ENCODE measurements at places on chromosomes 13 and 19.

- H3K4me3 ChIP-seq, result peak overlapping the region; percentile 68
- DNase-seq, result peak; percentile 27
- H3K27me3 ChIP-seq, result no peaks in the 10 kb centered on the region
- H3K36me3 ChIP-seq, result no peaks in the 10 kb centered on the region
- peak overlapping the region; percentile 89 for H3K27ac ChIP-seq
Measured at GRCh38 chr13:76992548-76993001, 694 bp downstream of the CLN5 start.

GRCh38 chr13:69202996-69203395, 904.6 kb upstream of the ATXN8OS start:
- H3K27me3 ChIP-seq, result no peaks in the 10 kb centered on the region
- no peak for DNase-seq
- no peaks in the 10 kb centered on the region for H3K36me3 ChIP-seq
- no peak overlapping the region for H3K4me3 ChIP-seq
- no peaks in the 10 kb centered on the region for H3K4me1 ChIP-seq
- H3K27ac ChIP-seq, result no peak overlapping the region

GRCh38 chr13:71210861-71211260, 656.1 kb downstream of the DACH1 start:
- no peak for DNase-seq
- H3K4me1 ChIP-seq, result no peaks in the 10 kb centered on the region
- peaks cover 4% of the 10 kb centered on the region for H3K27me3 ChIP-seq
- no peak overlapping the region for H3K27ac ChIP-seq
- H3K4me3 ChIP-seq, result no peak overlapping the region

DNA sequence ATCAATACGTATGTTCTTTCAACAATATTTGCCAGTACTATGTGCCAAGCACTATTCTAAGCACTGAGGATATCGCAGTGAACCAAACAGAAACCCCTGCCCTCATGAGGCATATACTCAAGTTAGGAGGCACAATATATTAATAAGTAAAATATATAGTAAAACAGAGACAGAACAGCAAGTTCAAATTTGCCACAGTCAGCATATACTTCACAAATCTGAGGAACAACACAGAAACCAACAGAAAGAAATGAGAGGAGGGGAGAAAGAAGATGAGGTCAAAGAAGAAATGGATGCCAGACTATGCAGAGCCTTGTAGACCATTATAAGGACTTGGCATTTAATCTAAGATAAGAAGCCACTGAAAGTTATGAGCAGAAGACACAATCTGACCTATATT, 59.9 kb downstream of the KATNAL1 start:
- no peaks in the 10 kb centered on the region for H3K36me3 ChIP-seq
- no peaks in the 10 kb centered on the region for H3K4me1 ChIP-seq
- DNase-seq, result no peak
- H3K27me3 ChIP-seq, result no peaks in the 10 kb centered on the region

DNA sequence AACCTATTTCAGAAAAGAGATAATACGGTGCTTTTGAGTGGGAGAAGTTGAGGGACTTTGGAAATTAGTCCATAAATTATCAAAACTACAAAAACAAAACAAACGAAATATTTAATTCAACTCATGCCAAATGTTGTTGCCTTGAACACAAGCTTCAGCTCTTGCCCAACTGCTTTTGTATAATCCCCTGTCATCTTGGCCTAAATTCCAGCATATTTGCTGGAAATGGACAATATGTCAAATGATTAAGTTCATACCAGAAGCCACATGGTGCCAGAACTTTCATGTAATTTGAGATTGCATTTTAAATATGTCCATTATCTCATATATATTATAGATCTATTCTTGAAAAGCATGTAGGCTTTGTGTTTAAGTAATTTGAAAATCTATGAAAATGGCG, 373.7 kb upstream of the SLITRK6 start:
- DNase-seq, result no peak
- no peaks in the 10 kb centered on the region for H3K4me1 ChIP-seq
- no peak overlapping the region for H3K27ac ChIP-seq

DNA sequence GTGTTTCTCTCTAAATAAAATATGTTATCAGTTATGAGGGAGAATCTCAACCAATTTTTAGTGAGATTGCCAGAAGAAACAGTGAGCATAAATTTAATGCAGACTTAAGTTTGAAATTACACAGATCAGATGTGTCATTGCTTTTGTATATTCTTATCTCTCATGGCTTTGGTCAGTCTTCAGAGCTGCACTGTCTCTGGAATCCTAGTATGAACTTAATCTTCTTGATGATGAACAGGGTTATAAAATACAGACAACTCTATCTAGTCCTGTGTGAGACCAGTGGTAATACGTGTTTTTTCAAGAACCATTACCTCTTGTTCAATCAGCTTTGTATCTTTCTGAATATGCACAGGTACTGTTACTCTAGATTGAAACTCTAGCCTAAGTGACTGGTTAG, 528.0 kb downstream of the DACH1 start:
- H3K27me3 ChIP-seq, result no peaks in the 10 kb centered on the region
- H3K4me3 ChIP-seq, result no peak overlapping the region
- H3K27ac ChIP-seq, result no peak overlapping the region
- no peaks in the 10 kb centered on the region for H3K36me3 ChIP-seq
- no peak for DNase-seq

DNA sequence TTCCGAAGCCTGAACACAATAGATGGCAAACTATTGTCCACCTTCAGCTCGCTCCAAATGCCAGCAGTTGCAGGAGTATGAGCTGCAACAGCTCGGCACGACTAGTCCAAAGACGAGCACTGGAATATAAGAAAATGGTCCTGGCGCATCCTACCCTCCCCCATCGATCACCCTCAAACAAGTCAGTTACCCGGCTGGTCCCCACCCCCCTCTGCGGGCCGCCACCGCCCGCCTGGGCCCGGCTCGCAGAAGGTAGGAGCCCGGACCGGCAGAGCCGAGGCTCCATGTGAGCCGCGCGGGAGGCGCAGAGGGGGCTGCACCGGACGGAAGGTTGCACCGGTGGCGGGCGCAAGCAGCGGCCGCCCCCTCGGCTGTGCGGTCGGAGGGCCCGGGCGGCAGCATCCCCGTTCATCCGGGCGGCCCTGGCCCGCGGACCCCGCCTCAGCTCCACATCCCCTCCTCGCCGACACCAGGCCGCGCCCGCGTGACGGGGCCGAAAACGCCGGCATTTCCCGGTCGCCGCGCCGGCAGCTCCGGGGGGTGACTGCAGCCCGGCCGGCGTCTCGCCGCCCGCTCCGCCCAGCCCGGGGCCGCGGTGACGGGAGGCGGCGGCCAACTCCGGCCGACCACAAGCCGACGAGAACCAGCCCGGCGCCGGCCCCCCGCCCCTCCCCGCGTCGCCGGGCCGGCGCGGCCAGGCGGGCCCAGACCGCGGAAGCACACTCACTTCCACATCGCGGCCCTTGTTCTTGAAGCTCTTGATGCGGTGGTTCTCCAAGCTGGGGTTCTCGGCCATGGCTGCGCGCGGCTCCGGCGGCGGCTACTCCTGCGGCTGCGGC, 552 bp downstream of the KPNA3 start:
- peak overlapping the region; percentile 94 for H3K27ac ChIP-seq
- H3K36me3 ChIP-seq, result no peaks in the 10 kb centered on the region
- peak; percentile 45 for DNase-seq
- peak overlapping the region; percentile 86 for H3K4me3 ChIP-seq
- no peaks in the 10 kb centered on the region for H3K27me3 ChIP-seq

GRCh38 chr13:42380420-42381164, 108.6 kb downstream of the AKAP11 start:
- H3K27ac ChIP-seq, result no peak overlapping the region
- no peak for DNase-seq
- no peaks in the 10 kb centered on the region for H3K27me3 ChIP-seq
- H3K36me3 ChIP-seq, result no peaks in the 10 kb centered on the region
- no peak overlapping the region for H3K4me3 ChIP-seq

Data from uterus (tissue), 4 donors.